ENCODE measurements at places on chromosomes 3 and 15. TPM values are rescaled to one million over a fixed set of nuclear protein-coding genes. Genes with fewer than 3 reads are reported as not detected.
A peak's percentile ranks its signal among the peaks of the same experiment; 100 is the strongest.

DNA sequence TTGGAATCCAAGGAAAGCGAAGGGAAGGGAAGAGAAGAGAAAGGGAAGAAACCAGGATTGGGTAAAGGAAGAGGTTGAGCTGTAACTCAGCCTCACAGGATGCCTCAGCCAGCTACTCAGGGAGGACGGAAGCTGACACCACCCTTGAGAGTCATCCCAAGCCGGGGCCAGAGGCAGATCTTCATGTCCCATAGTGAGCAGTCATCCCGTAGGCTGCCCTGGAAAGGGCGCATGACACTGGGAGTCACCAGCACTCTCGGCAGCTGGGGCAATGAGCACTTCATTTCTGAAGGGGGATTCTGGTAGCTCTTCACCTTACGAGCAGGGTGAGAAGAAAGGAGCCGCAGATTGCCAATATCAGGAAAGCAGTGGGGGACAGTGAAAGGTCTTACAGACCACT lies 60.1 kb upstream of the PCSK6 start:
- no peak for DNase-seq

- peak; percentile 52 for DNase-seq
These were observed 52.9 kb downstream of the CLEC3B start for GRCh38 chr3:45078910-45079522.

- no peak for DNase-seq
These were observed 196.2 kb downstream of the CHST2 start for GRCh38 chr3:143315766-143316165.

- DNase-seq = no peak
These were observed 222.1 kb downstream of the FOXP1 start for GRCh38 chr3:71361334-71361890.

DNA sequence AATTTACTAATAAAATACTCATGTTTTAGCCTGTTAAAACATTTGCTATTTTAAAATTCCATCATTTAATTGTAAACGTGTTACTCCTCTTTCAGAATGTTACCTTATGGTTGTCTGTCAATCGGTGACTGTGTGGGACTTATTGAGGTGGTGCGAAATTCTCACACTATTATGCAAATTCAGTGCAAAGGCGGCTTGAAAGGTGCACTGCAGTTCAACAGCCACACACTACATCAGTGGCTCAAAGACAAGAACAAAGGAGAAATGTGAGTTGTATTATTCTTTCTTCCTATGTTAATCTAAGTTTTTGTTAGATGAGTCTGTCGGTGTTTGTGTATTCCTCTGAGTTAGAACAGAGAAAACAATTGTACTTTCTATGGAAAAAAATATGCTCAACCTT lies 21.7 kb downstream of the KCNMB3 start:
- DNase-seq = no peak

- DNase-seq = no peak
These were observed 628.4 kb upstream of the TGFBR2 start for GRCh38 chr3:29978036-29978435.

DNA sequence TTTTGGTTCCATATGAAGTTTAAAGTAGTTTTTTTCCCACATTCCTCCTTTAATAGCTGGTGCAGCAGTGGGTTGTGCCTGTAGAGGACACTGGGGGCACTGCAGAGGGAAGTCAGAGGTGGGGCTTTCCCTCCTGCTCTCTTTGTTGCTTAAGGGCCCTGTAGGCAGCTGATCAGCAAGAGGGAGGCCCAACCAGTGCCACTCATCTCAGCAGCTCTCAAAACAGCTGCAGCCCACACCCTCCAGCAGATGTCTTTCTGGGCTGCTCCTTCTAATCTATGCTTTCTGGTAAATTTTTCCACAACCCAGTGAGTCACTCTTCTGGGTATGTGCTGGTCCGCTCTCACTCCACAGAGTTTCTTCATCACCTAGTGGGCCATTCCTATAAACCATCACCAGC lies 263.8 kb downstream of the FEZF2 start:
- DNase-seq = peak; percentile 96

GRCh38 chr15:45442507-45443135 lies 64.3 kb upstream of the GATM start:
- peak; percentile 78 for DNase-seq

DNA sequence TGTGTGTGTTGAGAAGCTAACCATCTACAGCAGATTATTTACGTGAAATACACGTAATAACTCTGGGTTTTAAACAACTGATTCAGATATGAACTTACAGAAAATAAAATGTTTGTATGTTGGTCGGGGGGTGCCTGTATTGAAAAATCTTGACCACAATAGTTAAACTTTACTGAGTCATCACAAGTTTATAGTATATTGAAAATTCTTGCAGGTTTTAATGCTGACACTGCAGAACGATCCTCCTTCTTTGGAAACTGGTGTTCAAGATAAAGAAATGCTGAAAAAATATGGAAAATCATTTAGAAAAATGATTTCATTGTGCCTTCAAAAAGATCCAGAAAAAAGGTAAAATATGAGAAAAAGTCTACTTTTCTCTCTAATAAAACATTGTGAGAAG lies 41.3 kb upstream of the SLC22A13 start:
- DNase-seq = peak; percentile 25

GRCh38 chr3:12983319-12983718 lies 89.9 kb downstream of the IQSEC1 start:
- no peak for DNase-seq

- DNase-seq = no peak
These were observed 14.6 kb upstream of the TMEM40 start for GRCh38 chr3:12773710-12774086.

GRCh38 chr3:56799251-56799882 lies 2.4 kb downstream of the ARHGEF3 start:
- DNase-seq = peak; percentile 63

DNA sequence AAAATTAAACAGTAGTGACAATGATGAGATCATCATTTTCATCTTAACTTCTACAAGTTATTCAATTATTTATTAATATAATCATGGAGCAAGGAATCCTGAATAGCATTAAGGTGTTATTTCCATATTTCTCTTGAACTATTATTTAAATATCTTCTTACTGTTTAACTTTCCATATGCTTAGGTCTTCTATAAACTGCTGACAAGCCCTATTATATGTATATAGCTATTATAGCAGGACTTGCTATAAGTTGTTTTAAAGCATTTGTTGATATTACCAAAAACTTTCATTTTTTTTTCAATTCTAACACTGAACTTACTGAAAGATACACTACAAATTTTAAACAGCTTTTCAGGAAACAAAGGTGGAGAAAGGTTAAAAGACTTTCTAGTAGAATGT lies 76.7 kb downstream of the PLD1 start:
- no peak for DNase-seq

DNA sequence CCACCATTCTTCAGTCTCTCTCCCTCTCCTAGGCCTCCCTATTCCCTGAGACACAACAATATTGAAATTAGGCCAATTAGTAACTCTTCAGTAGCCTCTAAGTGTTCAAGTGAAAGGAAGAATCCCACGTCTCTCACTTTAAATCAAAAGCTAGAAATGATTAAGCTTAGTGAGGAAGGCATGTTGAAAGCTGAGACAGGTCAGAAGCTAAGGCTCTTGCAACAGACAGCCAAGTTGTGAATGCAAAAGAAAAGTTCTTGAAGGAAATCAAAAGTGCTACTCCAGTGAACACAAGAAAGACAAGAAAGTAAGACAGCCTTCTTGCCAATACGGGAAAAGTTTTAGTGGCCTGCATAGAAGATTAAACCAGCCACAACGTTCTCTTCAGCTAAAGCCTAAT lies 41.3 kb downstream of the PPM1L start:
- DNase-seq = no peak

- peak; percentile 46 for DNase-seq
These were observed 20.2 kb upstream of the DIPK2A start for GRCh38 chr3:143951351-143951971.

GRCh38 chr3:26015752-26016151 lies 225.9 kb downstream of the OXSM start:
- DNase-seq = no peak

DNA sequence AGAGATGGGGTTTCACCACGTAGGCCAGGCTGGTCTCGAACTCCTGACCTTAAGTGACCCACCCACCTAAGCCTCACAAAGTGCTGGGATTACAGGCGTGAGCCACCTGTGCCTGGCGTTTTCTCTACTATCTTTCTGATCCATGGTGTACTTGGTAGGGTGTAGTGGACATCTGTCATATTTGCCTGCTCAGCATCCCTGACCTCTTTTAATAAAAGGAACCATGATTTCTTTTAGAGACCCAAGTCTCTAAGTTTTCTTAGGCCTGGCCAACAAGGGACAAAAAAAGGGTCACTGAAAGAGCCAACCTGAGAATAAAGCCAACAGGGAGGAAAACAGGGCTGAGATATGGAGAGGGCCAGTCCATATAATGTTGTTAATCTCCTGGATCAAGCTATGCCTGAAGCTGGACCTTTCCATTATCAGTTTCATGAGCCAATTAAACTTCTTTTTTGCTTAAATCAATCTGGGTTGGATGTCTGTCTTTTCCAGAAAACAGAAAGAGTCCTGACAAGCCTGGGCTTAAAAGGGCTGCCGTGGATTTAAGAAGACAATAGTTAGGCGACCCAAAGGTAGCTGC lies 48.1 kb upstream of the PGPEP1L start:
- no peak for DNase-seq

GRCh38 chr15:28945626-28946230 lies 60.0 kb downstream of the APBA2 start:
- DNase-seq = no peak

DNA sequence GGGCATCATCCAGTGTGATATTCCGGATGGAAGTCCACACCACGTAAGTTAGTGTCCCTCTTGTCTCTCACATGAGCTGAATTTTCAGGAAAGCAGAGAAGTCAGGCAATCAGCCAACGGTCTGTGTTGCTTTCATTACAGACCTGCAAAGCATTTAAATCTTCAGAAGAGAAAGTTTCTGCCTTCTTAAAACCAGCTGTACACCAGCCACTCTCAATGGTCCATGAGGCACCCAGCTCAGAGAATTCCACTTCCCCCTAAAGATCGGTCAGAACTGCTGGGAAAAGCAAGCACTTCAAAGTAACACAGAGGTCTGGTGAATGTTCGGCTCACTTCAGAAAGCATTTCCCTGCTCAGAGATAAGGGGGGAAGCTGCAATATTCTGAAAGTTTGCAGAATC lies 903.7 kb downstream of the EPHA3 start:
- no peak for DNase-seq

DNA sequence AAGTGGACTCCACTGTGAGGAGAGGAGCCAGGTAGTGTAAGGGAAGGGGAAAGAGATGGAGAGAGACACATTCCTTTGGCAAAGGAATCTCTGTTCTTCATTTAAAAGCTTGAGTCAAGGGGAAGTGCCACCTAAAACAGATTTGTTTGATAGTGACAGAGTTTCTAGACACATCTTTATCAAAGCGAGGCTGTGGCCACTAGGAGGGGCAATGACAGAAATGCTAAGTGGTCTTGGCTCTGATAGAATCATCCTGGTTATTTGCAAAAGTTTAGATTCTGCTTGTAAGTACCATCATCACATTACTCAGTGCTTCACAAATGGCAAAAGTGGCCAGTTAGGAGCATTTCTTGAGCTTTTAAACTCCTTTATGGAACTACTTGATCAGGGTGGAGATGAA lies 261.4 kb downstream of the CNTN3 start:
- DNase-seq = no peak

GRCh38 chr3:12405432-12406272 lies 78.6 kb upstream of the TSEN2 start:
- peak; percentile 97 for DNase-seq

DNA sequence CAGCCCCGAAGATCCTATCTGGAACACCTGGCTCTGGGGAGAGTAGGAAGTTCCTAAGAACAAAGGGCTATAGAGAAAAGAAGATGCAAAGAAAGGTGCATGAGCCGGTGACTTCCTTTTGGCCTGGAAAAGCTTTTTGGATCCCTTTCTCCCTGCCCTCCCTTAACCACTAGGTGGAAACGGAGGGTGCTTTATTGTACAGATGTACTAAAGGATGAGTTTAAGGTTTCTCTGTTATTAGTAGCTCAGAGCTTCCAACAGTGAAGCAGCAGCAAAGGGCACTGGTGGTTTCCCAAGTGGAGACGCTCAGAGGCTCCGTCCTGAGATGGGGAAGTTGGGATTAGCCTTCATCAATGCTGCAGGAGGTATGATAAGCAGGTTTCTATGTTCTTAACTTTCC lies 5.9 kb upstream of the ADGRG7 start:
- DNase-seq = peak; percentile 54

- DNase-seq = no peak
These were observed 820.5 kb downstream of the MCTP2 start for GRCh38 chr15:95051861-95052260.

- DNase-seq = peak; percentile 50
These were observed 137.6 kb downstream of the SMAD6 start for GRCh38 chr15:66839506-66840112.

DNA sequence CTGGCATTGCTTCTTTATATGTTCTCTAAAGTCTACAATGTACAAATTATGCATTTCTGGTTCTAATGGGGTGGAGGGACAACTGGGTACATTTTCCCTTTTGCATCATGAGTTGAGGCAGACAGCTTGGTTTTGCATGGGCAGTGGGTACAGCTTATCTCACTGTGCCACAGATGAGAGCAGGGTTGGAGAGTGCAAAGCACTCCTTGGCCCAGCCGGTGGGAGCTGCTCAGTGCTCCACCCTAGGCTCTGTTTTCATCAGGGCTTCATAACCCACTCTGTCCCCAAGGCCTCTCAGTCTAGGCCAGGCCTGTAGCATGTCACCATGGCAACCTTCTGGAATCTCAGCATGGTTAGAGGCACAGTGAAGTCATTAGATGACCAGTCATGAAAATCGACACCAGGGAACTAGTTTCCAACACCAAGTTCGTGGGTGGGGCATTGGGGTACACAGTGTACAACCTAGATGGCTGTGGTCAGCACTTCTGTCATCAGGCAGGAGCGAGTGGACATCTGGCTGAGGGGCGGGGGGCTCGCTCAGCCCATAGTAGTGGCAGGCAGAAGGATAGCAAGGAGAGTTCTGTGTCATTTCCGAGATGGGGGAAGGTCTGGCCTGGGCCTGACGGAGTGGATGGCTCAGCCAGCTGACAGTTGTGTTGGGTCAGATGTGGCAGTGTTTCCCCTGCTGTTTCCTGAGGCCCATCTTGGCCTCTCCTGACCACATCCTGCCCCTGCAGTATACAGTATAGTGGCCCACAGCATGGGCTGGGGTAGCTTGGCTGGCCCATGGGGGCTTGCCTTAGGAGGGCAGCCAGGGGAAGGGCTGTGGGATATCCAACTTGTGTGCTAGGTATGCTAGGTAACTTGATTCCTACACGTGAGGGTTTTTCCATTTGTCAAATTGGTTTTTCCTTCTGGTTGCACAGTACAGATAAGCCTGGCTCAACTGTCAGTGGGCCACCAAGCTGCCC lies 75.7 kb upstream of the PRR23C start:
- peak; percentile 87 for DNase-seq

Gene RNU5B-1
- total RNA-seq = not detected

Gene DNAH12
- under 0.01 TPM for total RNA-seq

Gene FBXL2
- total RNA-seq = 15.6 TPM

Gene RAD54L2
- 22.2 TPM for total RNA-seq

Gene FETUB
- not detected for total RNA-seq

Gene KIF15
- 10.8 TPM for total RNA-seq

Gene DOCK3
- total RNA-seq = under 0.01 TPM

Gene IL12A
- 0.90 TPM for total RNA-seq

Gene NPTN
- 150 TPM for total RNA-seq

Gene CEP63
- 6.5 TPM for total RNA-seq

Gene ADPRH
- total RNA-seq = under 0.01 TPM

Gene HYKK
- 5.6 TPM for total RNA-seq

Gene TTLL13
- total RNA-seq = not detected

Gene GOLGA6D
- total RNA-seq = not detected

Measured in IMR-90 (cell line).